ENCODE measurements at places on chromosomes 12 and 14.

DNA sequence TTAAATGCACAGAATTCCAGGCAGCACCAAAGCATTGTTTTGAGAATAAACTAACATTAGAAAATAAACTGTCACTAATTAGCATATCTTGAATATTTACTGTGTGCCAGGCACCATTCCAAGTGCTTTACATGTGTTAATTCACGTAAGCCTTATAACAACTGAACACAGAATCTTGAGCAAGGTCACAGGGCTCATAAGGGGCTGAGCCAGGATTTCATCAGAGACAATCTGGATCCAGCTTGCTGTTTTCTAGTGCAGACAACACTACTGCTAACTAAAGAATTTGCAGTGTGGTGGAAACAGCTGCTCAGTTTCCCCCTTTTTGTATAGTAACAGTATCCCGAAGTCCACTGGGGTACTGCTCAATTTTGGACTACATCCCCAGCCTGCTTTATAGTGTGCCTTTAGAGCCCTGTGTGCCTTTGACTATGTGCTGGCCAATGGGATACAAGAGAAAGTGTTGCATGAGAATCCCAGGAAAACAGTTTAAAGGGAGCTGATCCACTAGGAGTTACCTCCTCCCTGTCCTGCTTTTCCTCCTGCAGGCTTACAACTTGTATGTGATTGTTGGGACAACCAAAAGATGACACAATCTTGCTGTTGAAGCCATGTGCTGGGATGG lies 36.0 kb upstream of the RMST start:
- DNase-seq: no peak

DNA sequence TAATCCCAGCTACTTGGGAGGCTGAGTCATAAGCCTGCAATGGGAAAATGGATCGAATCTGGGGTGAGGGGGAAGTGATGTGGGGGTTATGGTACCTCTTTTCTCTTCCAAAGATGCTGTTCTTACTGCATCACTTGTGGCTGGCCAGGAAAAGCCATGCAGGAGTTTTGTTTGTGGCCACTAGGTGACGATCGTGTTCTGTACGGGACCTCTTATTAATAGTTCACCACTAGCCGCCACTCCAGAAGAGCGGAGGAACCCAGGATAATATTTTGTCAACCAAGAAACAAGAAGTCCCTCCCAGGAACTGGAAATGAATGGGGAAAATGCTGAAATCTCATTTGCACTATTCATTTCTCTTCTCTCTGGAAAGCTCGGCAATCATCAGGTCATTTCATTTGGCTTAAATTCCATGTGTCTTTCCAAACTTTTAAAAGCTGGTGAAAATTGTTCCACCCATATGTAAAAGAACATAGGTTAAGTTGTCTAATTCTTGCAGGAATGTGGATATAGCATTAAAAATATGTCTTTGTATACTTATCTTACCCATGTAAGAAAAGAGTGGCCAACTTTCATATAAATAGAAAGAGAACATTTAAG lies 8.9 kb downstream of the GPR65 start:
- peak; percentile 41 for DNase-seq

- no peak for DNase-seq
Observed at GRCh38 chr14:68688872-68689371, 103.9 kb downstream of the ZFP36L1 start.

DNA sequence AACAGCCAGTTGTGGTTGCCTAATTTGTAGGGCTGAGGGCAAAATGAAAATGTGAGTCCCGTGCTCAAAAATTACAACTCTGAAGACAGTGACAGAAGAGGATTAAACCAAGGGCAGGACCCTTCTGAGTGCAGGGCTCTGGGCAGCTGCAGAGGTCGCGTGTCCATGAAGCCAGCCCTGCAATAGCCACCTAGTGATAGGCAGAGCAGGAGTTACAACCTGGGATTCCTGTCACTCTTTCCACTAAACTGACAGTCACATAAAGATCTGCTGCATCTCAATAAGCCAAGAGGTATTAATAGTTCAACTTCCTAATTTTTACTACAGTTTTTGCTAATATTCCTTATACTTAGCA lies 94.1 kb downstream of the SLC2A13 start:
- no peak for DNase-seq

DNA sequence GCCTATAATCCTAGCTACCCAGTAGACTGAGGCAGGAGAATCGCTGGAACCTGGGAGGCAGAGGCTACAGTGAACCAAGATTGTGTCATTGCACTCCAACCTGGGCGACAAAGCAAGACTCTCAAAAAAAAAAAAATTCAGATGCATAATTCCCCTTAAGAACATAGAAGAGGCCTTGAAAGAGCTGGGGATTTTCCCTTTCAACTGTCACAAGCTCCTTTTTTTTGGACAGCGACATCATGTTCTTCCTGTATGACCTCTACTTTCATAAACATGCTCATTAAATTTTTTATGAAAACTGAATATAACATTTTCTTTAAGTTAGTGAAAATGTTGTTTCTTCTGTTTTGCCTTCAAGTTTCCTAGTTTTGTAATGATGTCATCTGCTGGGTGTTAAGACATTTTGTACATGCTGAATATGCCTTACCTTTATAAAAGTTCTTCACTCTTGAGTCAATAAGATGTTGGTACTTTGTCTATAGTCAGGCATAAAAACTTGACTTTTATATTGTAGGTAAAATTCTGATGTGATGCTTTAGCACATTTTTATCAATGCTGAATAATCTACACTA lies 76.0 kb downstream of the PTHLH start:
- DNase-seq: no peak

GRCh38 chr12:50609292-50609874 lies 104.6 kb downstream of the DIP2B start:
- DNase-seq: no peak

GRCh38 chr14:63276492-63277342 lies 42.0 kb downstream of the GPHB5 start:
- DNase-seq: no peak

- peak; percentile 76 for DNase-seq
Observed at GRCh38 chr12:109264095-109264942, 44.8 kb downstream of the FOXN4 start.

DNA sequence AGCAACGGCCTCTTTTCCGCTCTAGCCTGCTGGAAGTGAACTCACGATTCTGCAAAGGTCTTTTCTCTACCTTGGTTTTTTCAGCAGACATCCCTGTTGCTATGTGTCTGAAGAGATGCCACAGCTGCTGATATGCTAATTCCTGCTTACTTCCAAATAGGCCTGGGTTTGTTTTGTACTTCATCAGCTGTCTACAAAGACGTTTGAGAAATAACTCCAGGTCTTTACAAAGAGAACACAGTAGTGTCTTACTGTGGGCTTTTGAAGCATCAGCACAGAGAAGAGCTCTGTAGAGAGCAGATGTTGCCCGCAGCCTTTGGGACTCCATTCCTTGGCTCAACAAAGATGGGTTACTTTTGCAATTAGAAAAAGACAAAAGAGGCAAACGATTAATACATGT lies 1366.5 kb downstream of the AACS start:
- no peak for DNase-seq

GRCh38 chr14:60618241-60618640 lies 31.0 kb downstream of the SIX1 start:
- no peak for DNase-seq

DNA sequence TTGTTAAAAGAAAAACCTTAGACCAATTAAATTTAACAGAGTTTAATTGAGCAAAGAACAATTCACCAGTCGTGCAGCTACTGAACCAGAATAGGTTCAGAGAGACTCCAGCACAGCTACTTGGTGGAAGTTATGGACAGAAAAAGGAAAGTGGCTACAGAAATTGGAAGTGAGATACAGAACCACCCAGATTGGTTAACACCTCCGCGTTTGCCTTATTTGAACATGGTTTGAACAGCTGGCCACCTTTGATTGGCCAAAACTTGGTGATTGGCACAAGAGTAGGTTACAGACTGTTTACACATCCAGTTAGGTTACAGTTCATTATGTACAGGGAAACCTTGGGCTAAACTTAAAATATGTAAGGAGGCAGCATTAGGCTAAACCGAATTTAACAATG lies 54.9 kb downstream of the SRGAP1 start:
- no peak for DNase-seq

DNA sequence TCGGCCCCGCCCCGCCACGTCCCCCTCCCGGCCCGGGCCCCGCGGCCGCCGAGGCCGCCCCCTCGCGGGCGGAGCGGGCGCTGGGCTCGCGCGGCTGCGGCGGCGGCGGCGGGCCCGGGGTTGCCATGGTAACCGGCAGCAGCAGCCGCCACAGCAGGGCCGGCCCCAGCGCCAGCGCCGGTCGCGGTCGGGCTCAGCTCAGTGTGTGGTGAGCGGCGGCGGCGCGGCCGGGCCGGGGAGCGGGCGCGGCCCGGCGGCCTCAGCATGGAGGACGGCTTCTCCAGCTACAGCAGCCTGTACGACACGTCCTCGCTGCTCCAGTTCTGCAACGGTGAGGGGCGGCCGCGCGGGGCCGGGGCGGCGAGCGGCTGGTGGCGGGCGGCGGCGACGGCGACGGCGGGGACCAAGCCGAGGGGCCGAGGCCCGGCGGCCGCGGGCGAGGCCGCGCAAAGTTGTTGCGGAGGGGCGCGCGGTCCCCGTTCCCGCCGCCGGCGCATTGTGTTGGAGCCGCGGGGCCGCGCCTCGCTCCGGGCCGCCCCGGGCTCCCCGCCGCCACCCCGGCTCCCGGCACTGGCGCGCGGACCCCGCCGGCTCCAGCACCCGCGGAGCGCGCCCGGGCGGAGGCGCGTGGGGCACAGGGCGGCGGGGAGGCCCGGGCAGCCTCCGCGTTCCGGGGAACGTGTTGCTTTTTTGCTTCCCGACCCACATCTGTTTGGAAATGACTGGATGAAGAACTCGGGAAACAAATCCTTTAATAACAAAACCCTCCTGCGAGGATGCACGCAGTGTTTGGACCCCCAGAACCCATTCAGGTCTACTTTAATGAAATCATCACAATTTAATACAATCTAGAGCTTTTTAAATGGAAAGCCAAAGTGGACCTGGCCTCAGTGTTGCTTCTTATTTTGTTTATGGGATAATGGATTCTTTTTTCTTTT lies at the start of gene EML1:
EML1 (plus strand) TSS at position 201 of the 938 bp plus-strand sequence; CDS start at position 265, 64 bp downstream.
- DNase-seq: peak; percentile 76

DNA sequence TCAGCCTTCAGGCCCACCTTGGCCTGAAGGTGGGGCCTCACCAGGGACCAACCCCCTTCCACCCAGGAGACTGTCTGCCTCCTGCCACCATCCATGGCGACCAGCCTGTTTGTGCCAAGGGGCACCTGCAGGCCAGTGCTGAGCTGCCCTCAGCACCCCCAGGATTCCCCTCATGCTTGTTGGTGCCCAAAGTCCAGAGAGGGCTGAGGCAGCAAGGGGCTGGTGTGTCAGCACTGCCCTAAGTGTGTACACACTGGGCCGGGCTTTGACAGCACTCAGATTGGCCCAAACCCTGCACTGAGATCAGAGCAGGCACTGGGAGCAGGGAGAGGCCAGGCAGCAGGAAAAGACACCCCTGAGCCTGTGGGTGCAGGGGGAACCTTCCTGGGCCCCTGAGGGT lies 18.6 kb downstream of the SYNJ2BP start:
- no peak for DNase-seq

- DNase-seq: no peak
Observed at GRCh38 chr12:63038713-63039100, 103.8 kb upstream of the PPM1H start.

- no peak for DNase-seq
Observed at GRCh38 chr12:18703321-18703720, 34.5 kb downstream of the PLCZ1 start.

DNA sequence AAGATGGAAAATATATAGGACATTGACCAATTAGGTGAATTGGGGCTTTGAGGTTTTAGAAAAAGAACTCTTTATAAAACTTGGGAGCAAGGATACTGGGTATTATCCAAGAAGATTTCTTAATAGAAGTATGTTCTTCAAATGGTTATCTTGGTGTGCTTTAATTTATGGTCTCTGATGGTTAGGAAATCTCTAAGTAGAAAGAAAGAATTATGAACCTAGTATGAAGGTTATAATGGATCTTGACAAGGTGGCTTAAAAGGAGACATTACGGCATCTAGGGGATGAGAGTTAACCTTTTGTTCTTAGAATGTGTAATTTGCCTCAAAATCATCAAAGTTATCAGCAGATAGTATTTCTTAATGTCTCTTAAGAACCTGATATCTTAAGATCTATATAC lies 210.4 kb upstream of the PRICKLE1 start:
- DNase-seq: no peak

DNA sequence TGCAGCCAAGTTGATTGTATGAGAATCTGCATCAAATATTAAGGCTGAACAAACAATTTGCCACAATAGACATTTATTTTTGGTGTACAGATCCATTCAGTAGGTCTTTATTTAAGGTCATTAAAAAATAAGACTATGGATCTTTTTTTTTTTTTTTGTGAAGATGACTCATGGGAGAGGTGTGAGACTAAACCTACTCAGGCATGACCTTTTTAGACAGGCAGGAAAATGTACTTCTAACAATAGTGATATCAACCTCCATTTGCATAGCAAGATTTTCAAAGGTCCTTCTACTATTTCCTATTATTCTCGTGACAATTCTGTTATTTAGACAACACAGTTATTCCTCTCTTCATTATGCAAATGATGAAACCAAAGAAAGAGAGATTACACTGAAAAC lies 39.9 kb upstream of the PTPRR start:
- DNase-seq: no peak

DNA sequence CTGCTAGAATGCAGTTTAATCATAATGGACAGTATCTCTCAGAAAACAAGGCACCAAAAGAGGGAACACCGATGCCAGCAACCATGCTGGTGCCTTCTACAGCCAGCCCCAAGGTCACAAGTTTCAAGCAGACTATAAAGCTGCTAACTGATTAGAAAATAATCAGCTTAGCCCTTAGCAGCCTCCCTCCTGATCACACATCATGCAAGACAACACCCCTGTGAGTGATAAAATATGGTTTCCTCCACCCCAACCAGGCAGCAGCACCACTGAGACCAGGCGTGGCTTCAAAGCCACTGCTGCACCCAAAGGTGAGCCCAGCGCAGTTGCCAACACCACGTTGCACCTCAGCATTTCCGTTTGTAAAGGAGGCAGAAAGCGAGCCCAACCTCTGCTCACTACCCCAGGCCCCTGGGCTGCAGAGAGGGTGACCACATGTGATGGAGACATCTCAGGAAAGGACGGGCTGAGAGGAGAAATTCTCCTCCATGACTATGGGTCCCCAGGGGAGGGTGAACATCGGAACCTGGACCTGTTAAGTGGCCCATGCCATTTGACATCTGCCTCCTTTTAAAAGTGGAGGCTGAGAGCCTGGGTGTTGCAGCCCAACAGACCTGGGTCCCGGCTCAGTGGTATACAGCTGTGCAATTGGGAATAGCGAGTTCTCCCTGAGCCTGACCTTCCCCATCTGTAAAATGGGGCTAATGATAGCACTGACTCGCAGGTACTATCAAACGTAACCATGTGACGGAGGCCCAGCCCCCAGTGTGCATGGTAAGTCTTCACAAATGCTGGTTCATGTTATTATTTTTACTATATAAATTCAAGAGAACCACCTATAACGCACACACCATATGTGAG lies 11.5 kb downstream of the ZFP36L1 start:
- DNase-seq: peak; percentile 72

GRCh38 chr12:113306382-113306781 lies 28.5 kb downstream of the SLC8B1 start:
- no peak for DNase-seq

DNA sequence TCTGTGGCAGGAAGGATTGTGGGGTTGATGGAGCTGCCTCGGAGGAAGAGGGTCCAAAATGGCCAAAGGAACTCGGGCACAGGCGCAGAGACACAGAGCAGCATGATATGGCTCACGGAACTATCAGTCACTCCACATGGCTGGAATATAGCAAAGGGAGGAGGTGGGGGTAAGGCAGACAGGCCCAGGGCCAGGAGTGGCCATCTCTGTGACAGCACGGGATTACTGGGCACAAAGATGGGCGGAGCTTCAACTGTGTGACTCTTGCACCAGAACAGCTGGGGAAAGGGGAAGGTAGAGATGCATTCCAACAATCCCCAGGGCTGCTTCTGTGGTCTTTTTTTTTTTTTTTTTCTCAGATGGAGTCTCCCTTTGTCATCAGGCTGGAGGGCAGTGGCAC lies 24.8 kb upstream of the EML1 start:
- DNase-seq: no peak

Data from activated CD4-positive, alpha-beta T cell treated with anti-CD3 and anti-CD28 coated beads for 48 hours (primary cell).